ENCODE measurements at places on chromosomes 1 and 21.
A peak's percentile ranks its signal among the peaks of the same experiment; 100 is the strongest.

DNA sequence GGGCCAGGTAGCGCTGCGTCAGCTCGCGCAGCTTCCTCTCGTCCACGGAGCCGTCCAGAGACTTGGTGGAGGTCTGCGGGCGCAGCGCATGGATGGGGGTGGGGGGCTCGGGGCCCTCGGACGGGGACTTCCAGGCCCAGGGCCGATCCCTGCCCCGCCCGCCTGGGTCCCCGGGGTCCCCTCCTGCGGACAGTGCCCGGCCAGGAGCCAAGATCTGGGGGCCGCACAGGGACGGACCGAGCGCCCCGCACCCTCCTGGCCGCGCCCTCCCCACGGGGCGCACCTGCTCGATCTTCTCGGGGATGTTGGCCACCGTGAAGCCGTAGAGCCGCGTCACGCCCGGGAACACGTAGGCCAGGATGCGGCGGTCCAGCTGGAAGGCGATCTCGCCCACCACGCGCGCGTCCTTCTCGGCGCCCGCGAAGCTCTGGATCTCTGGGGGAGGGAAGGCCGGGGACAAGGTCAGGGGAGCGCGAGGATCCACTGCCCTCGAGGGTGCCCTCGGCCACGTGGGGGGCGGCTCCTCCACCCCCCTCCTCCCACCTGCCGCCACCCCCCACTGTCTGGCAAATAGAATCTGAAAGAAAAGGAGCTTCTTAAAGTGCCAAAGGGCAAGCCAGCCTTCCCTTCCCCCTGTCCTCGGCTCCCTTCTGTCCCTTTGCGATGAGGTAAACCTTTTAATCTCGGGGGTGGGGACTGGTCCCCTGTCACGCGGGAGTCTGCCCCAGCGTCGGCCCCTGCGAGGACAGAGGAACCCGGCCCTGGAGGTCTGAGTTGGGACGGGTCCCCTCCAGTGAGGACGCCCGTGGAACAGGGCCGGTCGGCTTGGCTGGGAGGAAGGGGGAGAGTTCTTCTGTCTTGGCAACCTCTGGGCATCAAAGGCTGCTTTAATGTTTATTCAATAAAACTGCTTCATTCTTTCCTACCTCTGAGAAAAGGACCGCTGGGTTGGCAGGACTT, 6.5 kb upstream of the FTCD start:
- DNase-seq = no peak

- DNase-seq = no peak
These were observed 47.6 kb downstream of the SERTAD4 start for GRCh38 chr1:210280221-210280620.

GRCh38 chr1:33396188-33397124, 34.4 kb downstream of the PHC2 start:
- DNase-seq = no peak

DNA sequence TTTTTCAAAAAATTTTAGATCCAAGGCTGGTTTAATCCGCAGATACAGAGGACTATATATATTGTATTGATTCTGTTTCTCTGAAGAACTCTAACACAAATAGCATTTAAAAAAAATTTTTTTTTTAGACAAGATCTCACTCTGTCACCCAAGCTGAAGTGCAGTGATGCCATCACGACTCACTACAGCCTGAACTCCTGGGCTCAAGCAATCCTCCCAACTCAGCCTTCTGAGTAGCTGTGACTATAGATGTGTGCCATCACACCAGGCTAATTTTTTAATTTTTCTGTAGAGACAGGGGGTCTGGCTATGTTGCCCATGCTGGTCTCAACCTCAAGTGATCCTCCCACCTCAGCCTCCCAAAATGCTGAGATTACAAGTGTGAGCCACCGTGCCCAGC, 3.0 kb downstream of the ANKRD45 start:
- no peak for DNase-seq

DNA sequence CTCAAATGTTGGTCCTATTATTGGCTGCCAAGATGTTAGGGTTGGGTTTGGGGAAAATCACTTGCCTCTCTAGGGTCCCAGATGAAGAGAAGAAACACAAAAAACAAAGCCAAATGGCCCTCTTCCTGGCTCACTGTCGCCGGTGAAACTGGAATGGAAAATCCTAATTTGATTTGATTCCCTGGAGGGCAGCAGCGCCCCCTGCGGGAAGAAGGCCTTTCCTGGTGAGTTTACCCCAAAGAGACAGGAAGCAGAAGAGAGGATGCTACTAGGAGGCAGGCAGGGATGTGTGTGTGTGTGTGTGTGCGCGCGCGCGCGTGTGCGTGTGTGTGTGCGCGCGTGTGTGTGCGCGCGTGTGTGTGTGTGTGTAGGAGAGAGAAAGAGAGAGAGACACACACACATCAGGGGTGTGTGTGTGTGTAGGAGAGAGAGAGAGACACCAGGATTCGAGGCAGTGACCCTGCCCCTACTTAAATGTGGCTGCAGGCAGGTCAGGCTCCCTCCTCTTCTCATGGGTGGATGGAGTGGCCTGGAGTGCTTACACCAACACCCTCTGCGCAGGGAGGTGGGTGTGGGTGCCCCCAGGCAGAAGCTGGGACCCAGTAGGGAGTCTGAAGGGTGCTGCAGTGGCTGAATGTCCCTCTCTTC, 3.1 kb upstream of the SELENON start:
- peak; percentile 83 for DNase-seq

- no peak for DNase-seq
These were observed 22.7 kb downstream of the WDTC1 start for GRCh38 chr1:27257155-27257554.

DNA sequence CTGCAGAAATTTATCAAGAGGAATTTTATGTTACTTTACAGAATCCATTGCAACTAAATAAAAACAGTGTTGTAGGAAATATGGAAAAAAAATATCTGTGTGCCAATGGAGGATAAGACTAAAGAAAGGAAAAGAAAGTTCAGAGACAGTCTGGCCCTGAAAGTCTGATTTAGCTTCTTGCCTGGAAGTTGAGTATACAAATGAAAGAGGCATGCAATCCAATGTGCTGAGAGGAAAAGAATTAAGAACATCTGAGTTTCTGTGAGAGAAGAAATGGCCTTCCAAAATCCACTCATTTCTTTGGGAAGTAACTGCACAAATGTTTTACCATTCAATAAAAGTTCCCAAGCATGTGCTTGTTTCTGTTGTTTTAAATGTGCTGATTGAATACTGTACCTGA, 65.1 kb downstream of the LHX9 start:
- no peak for DNase-seq

DNA sequence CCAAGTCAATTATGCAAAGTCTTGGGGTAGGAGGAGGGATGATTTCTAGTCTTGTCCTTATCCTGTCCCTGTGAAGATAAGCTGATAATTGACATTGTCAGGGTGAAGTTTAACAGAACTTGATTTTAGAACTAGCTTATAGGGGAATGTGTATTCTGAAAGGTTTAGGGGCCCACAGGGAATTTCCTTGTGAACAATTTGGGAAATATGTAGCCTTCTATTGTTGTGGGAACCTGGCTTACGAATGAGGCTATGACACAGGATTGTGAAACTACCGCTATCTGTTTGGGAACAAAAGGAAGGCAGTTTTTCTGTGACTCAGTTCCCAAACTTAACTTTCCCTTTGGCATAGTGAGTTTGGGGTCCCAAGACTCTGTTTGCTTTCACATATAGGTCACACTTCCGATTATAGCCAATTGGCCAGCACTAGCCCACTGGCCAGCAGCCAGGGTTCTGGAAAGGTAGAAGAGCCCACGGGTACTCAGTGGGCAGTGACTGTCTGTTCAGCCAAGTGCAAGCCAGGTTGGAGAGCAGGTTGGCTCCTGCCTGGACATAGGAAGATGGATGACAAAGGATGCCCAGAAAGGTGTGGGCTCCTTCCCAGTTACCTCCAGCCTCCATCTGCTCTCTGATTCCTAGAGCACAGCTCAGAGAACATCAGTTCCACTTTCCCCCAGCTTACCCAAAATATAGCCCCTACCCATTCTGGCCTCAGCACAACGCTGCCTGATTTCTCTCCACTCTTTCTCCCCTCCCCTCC, 35.5 kb downstream of the H3-3A start:
- DNase-seq = no peak

- DNase-seq = no peak
These were observed 43.2 kb downstream of the GDAP2 start for GRCh38 chr1:117886101-117886795.

GRCh38 chr1:37562984-37563383, 6.2 kb downstream of the DNALI1 start:
- no peak for DNase-seq

- no peak for DNase-seq
These were observed 24.2 kb downstream of the MTARC1 start for GRCh38 chr1:220810963-220811362.

DNA sequence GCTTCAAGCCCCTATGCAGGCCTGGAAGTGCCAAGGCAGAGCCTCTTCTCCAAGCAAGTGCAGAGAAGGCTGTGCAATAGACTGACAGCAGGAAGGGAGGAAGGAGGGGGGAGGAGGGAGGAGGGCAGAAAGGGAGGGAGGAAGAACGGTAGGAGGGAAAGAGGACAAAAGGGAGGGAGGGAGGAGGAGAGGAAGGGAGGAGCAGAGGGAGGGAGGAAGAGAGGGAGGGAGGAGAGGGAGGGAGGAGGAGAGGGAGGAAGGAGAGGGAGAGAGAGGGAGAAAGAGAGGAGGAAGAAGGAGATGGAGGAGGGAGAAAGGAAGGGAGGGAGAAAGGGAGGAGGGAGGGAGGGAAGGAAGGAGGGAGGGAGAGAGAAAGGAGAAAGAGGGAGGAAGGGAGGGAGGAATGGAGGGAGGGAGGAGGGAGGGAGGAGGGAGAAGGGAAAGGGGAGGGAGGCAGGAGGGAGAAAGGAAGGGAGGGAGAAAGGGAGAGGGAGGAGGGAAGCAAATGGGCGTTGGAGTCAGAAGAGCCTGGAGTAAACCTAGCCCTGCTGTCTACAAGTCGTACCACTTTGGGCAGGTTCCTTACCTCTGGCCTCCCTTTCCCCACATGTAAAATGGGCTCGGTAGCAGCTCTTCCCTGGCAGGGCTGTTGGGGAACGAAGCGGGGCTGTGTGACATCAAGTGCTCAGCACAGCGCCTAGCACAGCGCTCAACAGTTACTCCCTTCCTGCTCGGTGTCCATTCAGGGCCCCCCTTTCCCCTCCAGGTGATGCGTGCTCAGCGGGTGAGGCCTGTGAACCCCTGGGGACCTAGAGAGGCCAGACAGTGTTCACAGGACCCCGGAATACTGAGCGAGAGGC, 244.6 kb downstream of the NPHP4 start:
- no peak for DNase-seq

GRCh38 chr1:221440658-221441057, 301.2 kb downstream of the DUSP10 start:
- DNase-seq = no peak

DNA sequence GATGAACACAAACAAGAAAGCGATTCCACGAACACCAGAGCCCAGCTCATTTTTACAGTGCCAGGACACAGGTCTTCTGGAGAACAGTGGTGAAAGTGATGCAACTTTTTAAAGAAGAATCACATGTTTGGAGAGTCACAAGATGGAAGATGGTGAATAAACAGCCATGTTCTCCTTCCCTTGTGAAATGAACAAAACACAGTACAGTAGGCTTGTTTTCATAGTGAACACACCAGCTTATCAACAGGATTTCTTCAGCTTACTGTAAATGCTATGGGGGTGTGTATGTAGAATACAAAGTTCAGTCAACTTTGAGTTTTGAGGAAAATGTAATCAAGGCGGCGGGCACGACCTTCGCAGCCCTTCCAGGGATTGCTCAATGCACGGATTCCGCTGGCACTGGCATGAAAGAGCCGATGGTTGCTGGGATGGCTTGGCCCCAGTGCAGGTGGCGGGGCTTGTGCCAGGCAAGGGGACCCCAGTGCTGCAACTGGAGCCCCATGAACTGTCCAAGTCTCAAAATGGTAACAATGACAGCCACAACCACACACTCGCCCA, 9.7 kb downstream of the TMPRSS3 start:
- DNase-seq = no peak

DNA sequence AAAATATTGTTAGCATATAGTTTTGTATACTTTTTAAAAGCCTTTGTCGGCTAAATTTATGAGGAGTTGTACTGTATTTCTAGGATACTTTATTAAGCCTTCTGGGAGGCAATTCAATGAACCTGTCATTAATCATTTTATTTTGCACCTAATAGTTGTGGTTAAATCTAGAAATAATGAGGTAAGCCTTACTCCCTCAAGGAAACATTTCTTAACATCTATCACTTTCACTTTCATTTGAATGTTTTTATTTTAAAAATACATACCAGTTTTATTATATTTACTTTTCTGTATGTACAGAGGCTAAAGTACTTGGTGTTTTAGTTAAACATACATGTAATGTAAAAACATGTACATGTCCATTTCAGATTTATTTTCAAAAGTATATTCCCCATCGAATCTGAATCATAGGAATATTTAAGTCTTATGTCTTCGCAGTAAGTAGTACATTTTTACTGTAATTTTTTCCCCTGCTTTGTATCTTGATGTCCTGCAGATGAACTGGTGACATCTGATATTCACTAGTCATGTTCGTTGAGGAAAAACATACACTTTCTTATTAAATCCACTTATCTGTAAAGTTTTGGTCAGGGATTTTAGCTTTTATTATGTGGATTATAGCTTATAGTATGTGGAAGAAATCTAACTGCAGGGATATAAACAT, 82.8 kb downstream of the DISP1 start:
- DNase-seq = no peak

DNA sequence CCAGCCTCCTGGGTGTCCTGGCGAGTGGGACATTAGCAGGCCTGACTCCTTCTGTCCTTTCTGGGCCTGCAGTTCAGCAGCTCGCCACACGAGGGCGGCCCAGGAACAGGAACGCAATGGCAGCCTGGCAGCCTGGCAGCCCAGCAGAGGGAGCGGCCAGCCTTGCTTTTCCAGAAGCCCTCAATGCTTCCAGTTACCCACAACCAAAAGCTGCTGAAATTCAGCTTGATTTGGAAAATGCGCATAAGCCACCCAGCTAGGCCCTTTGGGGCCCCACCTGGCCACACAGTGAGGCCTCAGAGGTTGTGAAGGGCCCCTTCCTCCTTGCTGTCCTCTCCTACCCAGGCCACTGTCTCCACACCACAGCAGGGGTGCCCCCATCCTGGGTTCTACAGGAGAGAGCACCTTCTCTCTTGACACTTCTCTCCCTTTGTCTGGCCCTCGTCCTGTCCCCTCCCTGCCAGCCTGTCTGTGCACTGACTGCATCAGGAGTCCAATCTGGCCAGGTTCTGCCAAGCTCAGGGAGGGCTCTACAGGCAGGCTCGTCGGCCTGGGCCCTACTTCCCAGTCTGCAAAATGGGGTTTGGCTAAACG, 103.4 kb upstream of the VAMP3 start:
- DNase-seq = no peak

DNA sequence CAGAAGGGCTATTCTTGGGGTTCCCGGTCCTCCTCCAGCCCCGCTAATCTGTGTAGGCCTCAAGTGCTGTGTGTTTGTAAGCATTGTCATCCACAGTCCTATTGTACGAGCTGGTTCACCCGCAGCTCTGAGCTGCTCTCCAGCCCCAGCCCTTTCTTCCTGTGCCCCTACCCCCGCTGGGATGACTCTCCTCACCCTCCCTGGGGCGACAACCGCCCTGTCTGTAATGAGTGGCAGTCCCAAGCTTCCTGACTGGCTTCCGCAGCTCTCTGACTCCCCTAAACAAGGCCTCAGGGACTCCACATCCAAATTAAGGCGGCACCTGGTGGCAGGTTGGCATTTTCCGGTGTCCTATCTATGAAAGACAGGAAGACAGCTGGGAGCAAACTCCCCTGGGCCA, 45.8 kb downstream of the TFF3 start:
- no peak for DNase-seq
